Cerebellum (tissue), 4 donors: ENCODE measurements at places on chromosomes 2 and 18. TPM values are rescaled to one million over a fixed set of nuclear protein-coding genes. Genes with fewer than 3 reads are reported as not detected.

The TMEM237 gene
- 62.6 TPM for total RNA-seq

The KCNJ3 gene
- 16.2 TPM for total RNA-seq

The PSMA8 gene
- total RNA-seq = not detected

The TLX2 gene
- not detected for total RNA-seq

The MYOM1 gene
- total RNA-seq = 3.7 TPM

The ANKRD30BL gene
- 33.8 TPM for total RNA-seq

The VAMP8 gene
- 1.6 TPM for total RNA-seq

The TRMT61B gene
- 22.6 TPM for total RNA-seq

The EEF1B2 gene
- total RNA-seq = 164 TPM

The PMAIP1 gene
- 2.4 TPM for total RNA-seq

The NEB gene
- total RNA-seq = 3.9 TPM
